ENCODE measurements at places on chromosomes 16 and 17.

GRCh38 chr16:75965504-75966374, 239.4 kb upstream of the CPHXL start:
- no peak for DNase-seq

- DNase-seq: no peak
These were observed 16.3 kb upstream of the COX10 start for GRCh38 chr17:14052886-14053615.

DNA sequence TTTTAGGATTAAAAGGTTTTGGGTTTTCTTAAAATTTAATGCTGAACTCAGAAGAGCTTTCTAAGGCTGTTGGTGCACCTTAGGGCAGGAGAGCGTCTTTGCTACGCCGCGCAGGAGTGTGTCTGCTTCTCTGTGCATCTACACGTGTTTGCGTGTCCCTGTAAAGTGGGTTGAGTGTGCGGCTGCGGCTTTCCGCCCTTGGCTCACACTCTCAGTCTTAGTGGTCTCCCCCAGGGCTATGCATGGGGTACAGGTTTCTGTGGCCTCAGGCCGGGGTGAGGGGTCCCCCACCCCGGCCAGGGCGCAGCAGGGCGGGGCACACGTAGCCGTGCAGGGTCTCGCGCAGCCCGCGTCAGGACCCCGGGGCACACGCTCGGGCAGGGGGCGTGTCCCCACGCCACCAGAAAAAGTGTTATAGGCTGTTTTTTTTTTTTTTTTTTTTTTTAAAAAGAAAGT, 727 bp upstream of the TENT4B start:
- no peak for DNase-seq

- no peak for DNase-seq
These were observed 8.9 kb upstream of the TCF25 start for GRCh38 chr16:89864527-89864820.

- DNase-seq: no peak
These were observed 178.7 kb downstream of the CHD9NB start for GRCh38 chr16:52874042-52874441.

DNA sequence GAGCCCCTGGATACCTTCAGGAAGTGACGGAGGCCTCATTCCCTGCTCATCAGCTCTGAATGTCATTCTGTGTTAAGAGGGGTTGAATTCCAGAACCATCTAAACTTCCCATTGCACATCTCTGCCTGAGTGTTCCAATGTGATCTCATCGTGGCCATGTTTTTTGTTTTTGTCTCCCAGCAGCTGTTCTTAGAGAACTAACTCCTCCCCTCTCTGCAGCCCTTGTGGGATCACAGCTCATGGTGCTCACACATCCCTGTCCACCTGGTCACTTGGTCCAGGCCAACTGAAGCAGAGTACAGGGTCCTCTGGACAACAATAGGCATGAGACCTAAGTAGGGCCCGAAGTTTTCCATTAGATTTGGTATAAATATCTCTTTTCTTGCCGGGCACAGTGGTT, 6.0 kb upstream of the SYT17 start:
- DNase-seq: no peak

DNA sequence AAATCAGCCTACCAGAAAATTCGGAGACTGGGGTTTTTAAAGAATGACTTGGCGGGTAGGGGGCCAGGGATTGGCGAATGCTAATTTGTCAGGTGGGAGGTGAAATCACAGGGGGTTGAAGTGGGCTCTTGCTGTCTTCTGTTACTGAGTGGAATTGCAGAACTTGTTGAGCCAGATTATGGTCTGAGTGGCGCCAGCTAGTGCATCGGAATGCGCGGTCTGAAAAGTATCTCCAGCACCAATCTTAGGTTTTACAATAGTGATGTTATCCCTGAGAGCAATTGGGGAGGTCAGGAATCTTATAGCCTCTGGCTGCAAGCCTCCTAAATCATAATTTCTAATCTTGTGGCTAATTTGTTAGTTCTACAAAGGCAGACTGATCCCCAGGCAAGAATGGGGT, 762 bp upstream of the RBL2 start:
- no peak for DNase-seq

GRCh38 chr17:75888484-75888883, 8.3 kb downstream of the TRIM65 start:
- no peak for DNase-seq

Measured in NCI-H1048 (cell line).